ENCODE measurements at places on chromosomes 4 and X.

- no peak for DNase-seq
Measured at GRCh38 chr4:81549984-81550383, 78.3 kb upstream of the RASGEF1B start.

- no peak for DNase-seq
Measured at GRCh38 chrX:53438174-53438831, 4.1 kb upstream of the HSD17B10 start.

DNA sequence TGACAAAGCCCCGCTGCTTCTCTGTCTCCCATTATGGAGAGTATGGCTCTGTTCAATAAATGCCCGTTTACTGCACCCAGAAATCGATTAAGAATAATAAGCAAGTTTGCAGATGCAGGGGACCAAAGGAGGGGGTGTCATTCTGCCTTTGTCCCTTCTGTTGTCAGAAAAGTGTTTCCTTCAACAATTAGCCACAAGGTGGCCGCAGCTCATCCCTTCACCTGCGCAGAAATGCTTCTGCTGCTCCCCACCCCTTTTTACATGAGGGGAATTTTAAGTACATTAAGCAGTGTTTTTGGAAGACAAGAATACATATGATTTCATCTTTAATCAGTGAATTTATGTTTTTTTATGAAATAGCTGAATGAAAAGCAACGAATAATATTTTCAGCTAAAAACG lies 175.6 kb upstream of the ARX start:
- no peak for DNase-seq

- DNase-seq: no peak
Measured at GRCh38 chrX:118974088-118974907, at the start of gene LONRF3. Gene LONRF3 (plus strand): TSS chrX:118974618. CDS start chrX:118974781, 163 bp downstream.

DNA sequence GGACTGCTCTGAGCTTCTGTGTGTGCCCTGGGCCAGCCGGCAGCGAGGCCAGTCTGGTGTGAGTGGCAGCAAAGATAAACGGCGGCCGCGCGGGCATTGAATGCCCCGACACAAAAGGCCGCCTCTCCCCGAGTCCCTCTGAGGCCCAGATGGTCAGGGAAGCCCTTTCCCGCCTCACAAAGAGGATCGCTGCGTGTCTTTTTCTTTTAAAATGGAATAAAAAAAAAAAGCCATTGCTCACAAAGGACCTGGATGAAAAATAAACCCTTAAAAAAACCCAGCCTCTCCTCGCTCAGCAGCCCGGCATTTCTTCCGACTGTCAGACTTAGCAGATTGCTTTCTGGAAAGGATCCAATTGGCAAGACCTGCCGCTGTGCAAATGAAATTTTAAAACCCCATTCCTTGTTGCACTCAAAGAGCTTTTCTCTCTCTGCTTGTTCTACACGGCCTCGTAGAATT lies 578.7 kb downstream of the BCOR start:
- DNase-seq: no peak

- DNase-seq: no peak
Measured at GRCh38 chrX:136168929-136169735, 21.8 kb downstream of the FHL1 start.

- DNase-seq: no peak
Measured at GRCh38 chr4:108777388-108777787, 14.5 kb upstream of the ETNPPL start.

DNA sequence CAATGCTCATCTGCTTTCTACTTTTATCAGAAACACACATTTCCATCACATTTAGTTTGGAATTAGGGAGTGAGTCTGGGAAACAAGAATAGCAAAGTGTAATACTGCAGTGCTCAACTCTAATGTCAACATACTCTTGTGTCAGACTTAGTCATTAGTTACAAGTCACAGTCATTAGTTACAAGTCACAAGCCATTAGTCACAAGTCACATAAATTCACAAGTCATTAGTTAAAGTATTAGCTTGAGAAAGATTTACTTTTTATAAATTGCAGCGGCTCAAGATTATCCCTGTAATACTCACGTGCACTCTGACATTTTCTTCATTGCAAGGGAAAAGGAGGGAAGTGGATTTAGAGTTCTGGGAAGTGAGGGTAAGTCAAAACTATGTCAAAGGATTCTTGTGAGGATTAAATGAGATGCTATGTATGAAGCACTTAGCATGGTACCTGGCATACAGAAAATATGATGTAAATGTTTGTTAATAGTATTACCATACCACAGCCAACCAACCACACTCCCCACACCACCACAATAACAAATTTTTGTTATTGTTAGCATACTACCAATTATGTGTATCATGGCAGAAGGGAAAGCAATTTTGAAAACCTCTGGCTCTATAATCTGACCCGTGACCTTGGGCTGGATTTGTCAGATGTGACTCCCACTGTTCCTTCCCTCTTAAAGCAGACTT lies 116.6 kb downstream of the ARHGAP24 start:
- no peak for DNase-seq

- no peak for DNase-seq
Measured at GRCh38 chr4:46432923-46433322, 43.0 kb upstream of the GABRA2 start.

DNA sequence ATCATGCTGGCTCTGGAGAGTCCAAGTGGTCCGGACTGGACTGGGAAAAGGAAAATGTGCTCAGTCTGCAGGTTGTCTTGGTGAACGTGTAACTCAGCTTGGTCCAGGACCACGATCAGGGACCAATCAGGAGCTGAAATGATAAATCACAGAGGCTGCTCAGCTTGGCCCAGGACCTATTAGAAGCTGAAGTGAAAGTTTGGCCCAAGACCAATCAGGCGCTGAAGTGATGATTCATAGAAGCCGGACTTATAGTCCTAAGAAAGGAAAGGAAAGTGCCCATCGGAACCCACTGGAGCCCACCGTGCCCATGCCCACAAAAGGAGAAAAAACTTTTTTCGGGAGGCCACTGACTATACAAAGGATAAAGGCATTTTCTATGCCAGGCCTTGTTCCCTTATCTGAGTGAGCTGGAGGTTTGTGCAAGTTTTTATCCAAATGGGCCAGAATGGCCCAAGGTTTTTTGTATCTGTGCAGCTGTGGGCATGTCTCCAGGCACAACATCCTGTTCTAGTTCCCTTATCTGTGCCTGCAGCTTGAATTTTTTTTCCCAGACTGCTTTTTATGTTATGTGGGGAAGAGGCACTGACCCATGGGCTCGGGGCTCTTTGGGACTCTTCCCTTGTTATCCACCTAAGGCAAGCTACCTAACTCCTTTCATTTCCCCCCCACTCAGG lies 194.4 kb downstream of the FAM133A start:
- no peak for DNase-seq

- no peak for DNase-seq
Measured at GRCh38 chr4:38026158-38026740, 66.1 kb downstream of the PTTG2 start.

GRCh38 chrX:21934414-21934813 lies 6.1 kb upstream of the SMS start:
- no peak for DNase-seq

GRCh38 chrX:68632491-68632890 lies 15.0 kb upstream of the STARD8 start:
- DNase-seq: no peak

DNA sequence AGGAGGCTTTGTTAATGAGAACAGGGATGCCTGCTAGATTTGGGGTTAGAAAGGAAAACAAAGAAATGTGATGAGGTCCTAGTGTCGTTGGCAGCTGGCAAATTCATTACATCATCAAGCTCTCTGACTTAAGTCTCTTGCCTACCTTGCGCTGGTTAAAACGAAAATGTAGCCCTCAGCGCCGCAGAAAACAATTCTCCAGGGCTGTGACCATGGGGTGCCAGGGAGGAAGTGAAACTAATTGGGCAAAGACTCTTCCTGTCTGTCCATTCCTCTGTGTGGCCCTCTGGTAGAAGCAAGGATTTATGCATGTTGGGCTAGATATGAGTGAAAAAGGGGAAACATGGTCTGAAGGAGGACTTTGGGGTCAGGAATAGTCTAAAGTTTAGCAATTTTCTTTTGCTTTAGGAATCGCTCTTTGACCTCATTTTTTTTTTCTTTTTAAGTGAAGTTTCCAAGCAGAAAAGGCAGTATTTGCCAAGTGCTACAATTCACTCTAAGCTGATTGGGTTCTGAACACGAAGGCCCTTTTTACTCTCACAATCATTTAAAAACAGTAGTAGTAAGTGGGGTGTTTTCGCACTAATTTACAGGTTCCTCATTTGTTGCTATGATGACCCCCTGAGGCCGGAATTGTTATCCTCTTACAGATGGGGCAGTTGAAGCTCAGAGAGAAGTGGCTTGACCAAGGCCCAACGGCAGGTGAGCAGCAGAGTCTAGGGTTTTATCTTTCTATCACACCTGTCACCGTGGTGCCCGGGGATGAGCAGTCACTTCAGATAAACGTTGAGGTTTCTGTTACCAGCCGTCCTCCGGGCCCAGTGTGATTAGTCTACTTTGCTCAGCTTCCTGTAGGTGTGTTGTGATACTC lies 27.3 kb upstream of the CHRNA9 start:
- DNase-seq: no peak

DNA sequence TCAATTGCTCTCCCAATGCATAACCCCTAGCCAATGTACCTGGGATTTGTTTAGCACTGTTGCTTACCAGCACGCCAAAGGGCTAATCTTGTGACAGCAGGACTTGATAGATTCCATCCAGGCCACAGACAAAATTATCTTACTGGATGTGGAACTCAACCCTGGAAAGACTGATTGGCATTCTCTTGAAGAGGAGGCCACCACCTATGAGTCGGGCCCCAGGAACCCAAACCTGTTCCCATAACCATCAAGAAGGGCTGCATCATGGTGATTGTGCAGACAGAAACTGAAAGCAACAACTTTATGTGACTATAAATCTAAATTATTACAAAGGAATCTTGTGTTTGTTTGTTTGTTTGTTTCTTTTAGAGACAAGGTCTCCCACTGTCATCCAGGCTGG lies 19.9 kb upstream of the TMEM255A start:
- DNase-seq: no peak

DNA sequence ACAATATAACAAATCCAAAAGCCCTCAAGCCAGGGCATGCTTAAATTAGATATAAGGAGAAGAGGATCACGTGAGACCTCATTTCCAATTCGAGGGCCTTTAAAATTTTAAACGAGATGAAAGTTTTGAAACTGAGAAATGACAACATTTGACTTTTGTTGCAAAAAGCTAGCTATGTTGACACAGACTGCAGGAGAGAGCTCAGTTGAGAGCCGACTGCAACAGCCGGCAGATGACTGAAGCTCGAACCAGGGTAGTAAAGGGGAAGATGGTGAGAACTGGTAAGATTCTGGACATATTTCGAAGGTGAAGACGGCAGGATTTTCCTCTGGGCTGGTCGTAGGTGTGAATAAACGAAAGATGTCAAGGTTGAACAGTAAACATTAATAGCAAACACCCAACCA lies 773 bp downstream of the PRMT9 start:
- no peak for DNase-seq

- no peak for DNase-seq
Measured at GRCh38 chrX:83326539-83326938, 181.6 kb upstream of the POU3F4 start.

- no peak for DNase-seq
Measured at GRCh38 chr4:168683595-168683994, 186.7 kb downstream of the PALLD start.

DNA sequence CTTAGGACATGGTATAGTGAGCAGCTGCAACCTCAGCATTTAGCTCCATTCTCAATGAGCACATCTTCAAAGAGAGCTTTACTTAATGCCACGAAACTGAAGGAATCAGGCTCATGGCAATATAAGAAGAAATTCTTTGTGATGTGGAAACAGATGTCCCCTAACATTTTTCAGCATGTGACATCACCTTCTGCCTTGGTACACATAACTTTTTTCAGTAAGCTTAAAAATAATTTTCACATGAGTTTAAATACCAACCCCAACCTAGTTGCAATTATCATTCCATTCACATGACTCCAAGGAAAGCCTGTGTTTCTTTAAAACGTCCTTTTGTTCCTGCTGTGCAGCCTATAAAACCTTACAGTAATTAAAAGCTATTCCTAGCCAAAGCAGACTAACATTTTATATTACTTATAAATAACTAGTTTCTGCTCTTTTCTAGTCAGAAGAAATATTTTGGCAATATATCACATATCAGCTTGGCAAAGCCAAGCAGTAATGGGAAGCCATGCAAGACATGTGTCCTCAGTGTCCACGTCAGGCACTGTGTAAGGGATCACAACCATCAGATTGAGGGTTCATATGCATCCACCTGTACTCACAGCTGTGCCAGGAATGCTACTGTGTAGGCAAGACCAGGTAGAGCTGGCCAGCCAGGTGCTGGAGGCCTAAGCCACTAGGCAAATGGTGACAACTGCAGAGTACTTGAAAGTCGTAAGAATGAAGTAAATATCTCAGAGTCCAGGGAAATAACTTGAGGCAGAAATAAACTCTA lies 466.6 kb downstream of the INPP4B start:
- no peak for DNase-seq

DNA sequence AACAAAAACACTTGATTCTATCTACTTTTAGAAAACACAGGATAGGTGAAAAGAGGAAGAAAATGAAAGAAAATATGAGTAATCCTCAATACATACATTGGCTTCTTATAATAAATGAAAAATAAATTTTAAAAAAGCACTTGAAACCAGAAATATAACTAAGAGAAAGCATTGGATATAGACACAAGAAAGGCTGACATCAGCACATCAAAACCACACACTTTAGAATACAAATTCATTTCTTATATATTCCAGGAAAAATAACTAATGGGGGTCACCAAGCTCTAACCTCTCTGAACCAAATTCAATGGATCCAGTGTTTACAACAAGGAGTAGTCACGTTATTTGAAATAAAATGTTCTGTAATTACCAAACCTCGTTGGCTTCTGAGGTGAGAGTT lies 133.5 kb downstream of the REELD1 start:
- DNase-seq: no peak

- DNase-seq: no peak
Measured at GRCh38 chr4:130478406-130478805, 1382.5 kb downstream of the C4orf33 start.

DNA sequence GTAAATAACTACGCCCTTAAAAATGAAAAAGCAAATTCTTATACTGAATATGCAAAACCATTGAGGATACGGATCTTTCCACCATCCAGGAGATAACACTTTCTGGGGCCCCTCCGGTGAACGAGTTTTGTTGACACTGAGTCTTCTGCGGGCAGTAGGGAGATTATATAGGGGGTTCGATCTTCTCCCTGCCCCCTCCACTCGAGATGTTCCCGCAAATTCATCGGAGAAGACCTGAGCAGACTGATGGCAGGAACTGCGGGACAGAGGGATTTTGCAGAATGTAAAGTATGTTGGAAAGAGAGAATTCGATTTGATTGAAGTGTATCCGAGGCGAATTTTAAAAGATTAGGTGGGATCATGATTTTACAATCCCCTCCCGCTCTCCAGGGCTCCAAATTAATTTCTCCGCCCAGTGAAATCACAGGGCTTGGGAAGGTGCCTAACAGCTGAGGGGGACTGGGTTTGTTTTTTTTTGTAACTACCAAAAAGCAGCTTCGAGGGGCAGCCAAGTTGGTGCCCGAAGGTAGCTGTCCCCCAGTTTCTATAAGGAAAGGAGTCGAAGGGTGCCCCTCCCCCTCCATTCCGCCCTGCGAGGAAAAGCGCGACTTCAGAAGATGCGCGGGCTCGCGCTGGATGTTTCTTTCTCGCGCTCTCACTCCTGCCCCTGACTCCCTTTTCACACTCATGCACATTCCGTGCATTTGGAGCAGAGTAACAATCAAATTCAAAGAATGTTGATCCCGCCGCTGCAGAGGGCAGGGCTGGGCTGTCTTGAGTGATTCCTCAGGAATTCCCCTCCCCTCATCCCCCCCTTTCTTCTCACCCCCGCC lies 1.2 kb downstream of the TMEM255A start:
- DNase-seq: no peak

- no peak for DNase-seq
Measured at GRCh38 chr4:6591781-6592180, 16.8 kb downstream of the MAN2B2 start.

Data from NCI-H187 treated with DMSO at 0.1 percent for 48 hours (cell line).